ENCODE measurements at places on chromosomes 5 and 9.

- no peak for DNase-seq
Observed at GRCh38 chr5:155591273-155591672, 577.7 kb downstream of the KIF4B start.

GRCh38 chr9:107330420-107330819 is 47.3 kb downstream of the RAD23B start:
- no peak for DNase-seq

GRCh38 chr5:142979636-142980035 is 209.5 kb downstream of the ARHGAP26 start:
- DNase-seq, result no peak

- no peak for DNase-seq
Observed at GRCh38 chr5:84080908-84081307, 303.8 kb downstream of the EDIL3 start.

DNA sequence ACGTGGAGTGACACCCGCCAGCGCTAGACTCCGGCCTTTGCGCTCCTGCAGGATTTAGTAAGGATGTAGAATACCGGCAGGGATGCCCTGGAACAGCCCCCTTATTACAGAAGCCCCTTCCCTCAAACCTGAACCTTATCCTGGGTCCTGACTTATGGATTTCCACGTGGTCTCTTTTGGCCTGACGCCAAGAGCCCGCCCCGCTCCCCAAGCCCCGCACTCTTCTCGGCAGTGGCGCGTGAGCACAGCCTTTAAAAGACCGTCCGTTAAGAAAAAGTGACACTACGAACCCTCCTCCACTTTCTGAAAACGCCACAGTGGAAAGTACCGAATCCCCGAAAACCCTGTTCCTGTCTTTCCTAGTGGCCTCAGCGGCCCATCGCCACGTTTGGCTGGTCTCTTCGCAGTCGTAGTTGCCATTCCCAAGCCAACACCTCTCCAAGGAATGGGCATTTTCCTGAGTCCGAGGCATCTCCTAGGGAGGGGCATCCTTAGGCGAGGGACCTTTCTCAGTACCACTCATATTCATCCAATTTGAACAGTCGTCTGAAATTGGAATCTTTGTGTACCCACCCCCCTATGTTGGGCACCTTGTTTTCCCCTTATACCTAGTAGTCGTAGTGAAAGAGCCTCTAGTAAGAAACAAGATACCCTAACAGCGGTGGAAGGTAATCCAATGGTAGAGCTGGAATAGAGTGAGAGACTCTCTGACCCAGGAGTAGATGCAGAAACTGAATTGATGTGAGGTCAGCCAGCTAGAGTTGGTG is 732 bp upstream of the MCIDAS start:
- DNase-seq, result no peak

DNA sequence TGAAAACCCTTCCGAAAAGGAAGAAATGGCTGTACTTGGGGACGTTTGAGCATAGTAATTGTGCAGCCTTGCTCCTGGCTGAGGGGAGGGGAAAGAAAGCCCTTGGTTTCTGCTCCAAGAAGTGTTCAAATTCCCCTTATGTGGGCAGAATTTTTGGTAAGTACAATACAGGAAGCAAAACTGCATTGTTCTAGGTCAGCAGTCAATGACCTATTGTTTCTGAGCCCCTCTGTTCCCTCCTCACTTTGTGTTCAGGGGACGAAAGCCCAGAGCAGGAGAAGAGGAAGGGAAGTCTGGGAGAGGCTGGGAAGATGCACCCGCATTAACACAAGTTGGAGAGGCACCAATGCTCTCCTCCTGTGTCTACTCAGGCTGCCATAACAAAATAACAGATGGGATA is 11.9 kb downstream of the BASP1 start:
- DNase-seq, result no peak

Data from stimulated activated CD8-positive, alpha-beta memory T cell treated with anti-CD3 and anti-CD28 coated beads, Interleukin-15, amount 100 ng/mL, for 24 hours (primary cell).